ENCODE measurements at places on chromosomes 2 and 18.

DNA sequence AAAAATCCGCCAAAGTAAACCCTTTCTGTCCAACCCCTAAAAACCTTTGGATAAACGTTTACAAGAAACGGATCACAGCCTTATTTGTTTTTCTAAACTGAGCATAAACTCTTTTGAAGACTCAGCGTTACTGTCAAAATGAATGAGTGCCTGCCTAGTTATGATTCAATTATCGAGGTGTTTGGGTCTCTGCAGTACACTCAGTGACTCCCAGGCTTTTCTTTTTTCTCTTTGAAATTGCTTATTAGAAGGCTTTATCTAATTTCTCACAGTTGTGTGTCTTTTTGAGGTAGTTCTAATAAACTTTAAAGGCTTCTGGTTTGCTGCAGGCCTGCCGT lies 663 bp downstream of the RHBDD1 start:
- no peak for DNase-seq

GRCh38 chr18:23203891-23204432 lies 68.7 kb downstream of the CABLES1 start:
- no peak for DNase-seq

DNA sequence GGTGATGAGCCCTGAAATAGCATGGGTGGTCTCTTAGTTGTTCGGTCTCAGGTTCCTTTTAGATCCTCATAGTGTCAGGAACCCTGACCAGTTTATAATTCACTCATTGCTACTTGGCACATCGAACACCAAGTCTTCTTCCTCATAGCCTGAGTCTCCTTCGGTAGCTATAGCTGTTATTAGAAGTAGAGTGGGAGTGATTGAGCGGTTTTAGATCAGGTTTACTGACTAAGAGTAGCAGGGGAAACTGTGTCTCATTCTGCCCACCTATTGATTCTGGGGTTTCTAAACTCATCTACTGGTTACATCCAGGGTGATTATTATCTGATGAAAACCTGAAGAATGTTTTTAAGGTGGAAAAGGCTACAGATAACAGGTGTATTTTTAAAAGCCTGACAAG lies 114.6 kb downstream of the SETBP1 start:
- no peak for DNase-seq

- no peak for DNase-seq
Measured at GRCh38 chr2:63049970-63050333, 678 bp upstream of the OTX1 start.

GRCh38 chr18:8453528-8453927 lies 155.7 kb upstream of the RAB12 start:
- DNase-seq: no peak

- no peak for DNase-seq
Measured at GRCh38 chr18:78883501-78883900, 96.1 kb upstream of the SALL3 start.

DNA sequence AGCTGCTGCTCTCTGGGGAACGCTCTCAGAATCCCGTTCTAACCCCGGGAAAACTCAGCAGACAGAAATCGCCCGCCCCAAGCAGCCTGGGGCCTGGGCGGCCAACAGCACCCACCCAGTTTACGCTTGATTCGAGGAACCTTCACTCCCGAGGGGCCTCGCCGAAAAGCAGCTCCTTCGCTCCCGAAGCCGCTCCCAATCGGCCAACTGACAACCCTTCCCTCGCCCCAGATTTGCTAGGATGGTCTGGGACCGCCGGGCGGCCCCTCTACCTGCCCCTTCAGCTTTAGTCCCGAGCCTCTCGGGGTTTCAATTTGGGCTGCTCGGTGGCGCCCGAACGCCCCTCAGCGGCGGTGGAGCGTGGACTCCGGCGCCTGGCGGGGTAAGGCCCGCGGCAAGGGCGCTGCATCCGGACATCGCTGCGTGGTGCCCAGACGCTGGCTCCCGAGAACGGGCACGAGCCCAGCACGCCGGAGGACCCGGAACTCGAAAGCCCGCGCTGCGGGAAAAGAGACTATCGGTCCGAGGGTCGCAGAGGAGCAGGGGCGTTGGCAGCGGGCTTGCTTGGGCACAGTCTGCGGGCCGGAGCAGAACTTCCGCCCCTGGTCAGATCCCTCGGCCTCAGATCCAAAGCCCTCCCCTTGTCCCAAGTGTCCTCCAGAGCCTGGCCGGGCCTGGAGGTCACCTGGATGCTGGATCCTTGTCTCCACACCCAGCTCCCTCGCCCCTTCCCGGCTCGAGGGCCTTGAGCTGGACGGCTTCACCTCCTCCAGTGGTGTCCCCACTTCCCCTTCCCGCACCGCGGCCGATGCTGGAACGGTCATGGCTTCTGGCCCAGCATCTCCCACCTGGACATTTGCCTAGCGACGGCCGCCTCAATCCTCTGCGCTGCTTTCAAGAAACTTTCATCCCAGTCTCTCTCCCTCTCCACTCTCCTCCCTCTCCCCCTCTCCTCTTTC lies 3.0 kb upstream of the OTX1 start:
- DNase-seq: no peak

DNA sequence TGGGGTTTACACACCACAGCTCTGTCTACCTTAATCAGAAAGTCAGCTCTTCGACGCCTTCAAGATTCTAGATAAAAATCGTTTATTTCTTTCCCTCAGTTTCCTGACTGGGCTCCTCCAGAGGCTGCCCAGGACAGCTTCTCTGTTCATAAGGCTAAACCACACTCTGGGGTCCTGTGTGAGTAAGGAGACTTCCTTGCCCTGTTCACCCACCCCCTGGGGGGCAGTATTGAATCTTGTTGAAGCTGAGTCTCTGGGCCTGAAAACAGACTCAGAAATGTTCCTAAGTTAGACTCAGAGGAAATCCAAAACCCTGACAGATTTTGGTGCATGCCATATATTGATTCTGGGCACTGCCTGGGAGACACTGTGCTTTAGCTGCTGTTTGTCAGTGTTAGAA lies 43.0 kb downstream of the G6PC2 start:
- DNase-seq: no peak

DNA sequence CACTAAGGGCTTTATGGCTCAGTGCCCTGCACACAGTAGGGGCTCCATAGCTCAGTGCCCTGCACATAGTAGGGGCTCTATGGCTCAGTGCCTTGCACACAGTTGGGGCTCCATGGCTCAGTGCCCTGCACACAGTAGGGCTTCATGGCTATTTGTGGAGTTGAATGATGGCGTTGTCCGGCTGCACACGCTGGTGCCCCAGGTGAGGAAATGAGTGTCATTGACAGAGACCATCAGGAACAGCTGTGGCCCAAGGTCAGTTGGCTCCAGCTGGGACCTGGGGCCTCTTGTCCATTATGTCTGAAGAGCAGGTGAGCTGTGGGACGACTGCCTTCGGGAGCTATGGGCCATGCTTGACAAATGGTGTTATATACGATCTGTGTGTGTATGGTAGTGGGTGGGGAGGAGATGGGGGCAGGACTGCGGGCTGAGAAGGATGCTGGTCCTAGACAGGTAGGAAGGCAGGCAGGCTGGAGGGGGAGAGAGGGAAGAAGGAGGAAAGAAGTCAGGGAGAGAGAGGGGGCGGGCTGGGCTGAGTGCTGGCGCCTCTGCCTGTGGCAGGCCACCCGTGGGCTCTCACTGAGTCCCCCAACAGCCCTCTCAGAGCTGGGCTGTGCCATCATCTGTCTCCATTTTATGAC lies 130.6 kb downstream of the CLIP4 start:
- DNase-seq: peak; percentile 1

DNA sequence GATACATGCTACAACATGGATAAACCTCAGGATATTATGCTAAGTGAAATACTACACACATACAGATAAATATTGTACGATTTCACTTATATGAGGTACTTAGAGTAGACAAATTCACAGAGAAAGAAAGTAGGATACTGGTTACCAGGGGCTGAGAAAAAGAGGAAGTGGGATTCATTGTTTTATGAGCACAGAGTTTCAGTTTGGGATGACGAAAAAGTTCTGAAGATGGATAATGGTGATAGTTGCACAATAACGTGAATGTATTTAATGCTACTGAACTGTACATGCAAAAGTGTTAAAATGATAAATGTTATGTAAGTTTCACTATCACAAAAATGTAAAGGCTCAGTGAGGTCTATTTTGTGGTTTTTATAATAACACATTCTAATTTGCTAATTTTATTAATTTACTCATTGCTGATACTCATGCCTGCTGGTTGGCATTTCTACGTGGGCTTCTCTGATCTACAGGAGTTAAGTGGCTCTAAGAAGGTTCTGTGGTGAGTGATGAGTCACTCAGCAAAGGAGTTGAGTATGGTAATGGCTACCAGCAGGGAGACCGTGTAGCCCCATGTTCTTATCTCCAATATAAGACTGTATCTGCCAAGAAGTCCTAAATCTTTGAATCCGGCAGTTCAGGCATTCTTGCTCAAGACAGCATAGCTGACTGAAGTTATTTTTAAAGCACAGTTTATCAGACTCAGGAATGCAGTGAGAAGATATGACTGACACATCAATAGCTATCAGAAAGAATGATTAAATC lies 41.1 kb downstream of the UPP2 start:
- peak; percentile 25 for DNase-seq

DNA sequence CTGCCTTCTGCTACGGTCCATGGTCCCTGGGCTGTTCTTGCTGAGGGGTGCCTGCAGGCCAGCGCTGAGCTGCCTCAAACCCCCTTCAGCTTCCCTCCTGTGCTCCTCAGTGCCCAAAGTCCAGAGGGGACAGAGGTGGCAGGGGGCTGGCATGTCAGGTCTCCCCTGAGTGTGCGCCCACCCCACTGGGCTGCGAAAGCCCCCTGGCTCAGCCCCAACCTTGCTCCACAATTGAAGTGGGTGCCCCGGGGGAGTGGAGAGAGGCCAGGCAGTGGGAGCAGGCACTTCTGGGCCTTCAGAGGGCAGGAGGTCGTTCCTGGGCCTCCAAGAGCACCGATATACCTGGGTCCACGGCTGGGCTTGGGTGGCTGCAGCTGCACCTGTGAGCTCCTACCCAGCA lies 548.7 kb upstream of the FAM98A start:
- no peak for DNase-seq

- no peak for DNase-seq
Measured at GRCh38 chr2:39451954-39452353, 14.9 kb upstream of the MAP4K3 start.

- DNase-seq: no peak
Measured at GRCh38 chr2:71807581-71808451, 339.8 kb downstream of the CYP26B1 start.

DNA sequence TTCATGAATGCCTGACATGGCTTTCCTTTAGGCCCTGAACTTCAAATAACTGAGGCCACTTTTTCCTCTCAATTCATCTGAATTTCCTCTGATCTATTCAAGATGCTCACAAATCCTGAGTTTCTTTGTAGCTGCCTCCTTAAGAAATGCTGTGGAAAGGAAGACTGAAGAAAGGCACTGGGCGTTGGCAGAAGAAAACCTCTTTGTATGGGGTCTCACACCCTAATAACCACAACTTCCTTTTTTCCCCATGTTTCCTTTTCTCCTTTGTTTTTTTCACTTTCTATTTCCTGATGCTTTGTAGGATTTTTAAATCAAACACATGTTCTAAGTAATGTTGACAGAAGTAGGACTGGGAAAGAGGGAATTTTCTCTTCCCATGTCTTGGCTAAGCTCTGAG lies 447.4 kb downstream of the CMPK2 start:
- no peak for DNase-seq

DNA sequence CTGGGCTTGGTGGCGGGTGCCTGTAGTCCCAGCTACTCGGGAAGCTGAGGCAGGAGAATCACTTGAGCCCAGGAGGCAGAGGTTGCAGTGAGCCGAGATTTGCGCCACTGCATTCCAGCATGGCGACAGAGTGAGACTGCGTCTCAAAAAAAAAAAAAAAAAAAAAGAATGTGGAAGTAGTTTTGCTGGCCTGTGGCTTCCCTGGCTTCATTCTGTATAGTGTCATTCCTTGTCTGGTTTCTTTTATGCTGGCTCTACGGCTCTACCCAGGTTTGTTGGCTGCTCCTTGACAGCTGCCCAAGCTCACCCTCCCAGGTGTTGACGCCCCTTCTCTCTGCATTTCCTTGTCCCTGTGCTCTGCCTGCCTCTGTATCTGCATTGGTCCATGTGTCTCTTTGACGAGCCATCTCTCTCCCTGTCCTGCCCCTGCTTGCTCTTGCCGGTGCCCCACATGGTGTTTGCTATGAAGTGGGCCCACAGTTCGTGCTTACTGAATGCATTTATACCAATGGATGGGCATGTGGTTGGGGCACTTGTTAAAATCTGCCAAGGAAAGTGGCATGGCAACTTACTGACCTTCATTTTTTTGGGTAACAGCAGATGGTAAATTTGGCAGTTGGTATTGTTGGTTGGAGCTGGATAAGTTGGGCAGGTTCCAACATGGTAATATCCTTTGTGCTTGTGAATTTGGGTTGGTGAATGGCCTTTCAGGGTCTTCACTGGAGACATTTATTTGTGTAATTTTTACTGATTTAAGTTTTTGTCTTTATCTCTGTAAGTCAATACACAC lies 113.9 kb downstream of the MAP4K4 start:
- DNase-seq: peak; percentile 40

DNA sequence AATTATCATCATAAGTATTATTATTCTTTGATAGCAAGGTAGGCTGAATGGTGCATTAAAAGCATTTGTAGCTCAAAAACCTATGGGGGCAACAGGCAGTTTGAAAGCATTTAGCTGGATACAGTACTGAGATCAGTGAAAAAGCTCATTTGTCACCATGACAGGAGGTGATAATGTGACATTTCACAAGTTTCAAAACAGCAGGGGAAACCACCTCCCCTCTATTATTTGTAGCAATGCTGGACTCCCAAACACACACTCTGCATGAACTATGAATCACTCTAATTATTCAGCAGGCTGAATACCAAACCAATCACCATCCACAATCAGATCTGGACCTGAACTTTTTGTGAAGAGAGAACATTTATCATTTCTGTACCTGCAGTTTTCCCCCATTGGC lies 63.4 kb downstream of the MYO5B start:
- DNase-seq: no peak

DNA sequence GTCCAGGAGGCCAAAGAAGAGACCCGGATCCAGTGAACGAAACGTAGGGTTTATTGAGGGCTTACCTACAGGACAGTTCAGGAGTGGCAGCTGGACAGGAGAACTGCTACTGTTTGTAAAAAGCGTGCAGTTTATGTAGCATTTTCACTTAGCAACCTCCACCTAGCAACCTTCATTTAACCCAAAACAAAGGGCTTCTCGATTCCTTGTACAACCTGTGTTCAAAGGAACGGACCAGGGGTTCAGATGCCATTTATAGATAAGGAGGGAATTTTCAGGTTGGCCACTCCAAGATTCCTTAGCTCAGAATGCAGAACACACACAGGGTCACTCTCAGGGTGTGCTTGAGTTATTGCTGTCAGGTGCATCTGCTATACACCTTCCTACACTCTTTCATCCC lies 65.1 kb upstream of the YWHAQ start:
- no peak for DNase-seq

GRCh38 chr2:39320162-39320561 lies 76.4 kb upstream of the CDKL4 start:
- no peak for DNase-seq
